ENCODE measurements at places on chromosomes 12 and 14.

GRCh38 chr14:47040550-47040949 is 389.0 kb upstream of the RPL10L start:
- no peak for DNase-seq

- no peak for DNase-seq
Observed at GRCh38 chr14:55052269-55052930, 953 bp downstream of the MAPK1IP1L start.

- no peak for DNase-seq
Observed at GRCh38 chr12:124607681-124608425, 40.4 kb upstream of the NCOR2 start.

DNA sequence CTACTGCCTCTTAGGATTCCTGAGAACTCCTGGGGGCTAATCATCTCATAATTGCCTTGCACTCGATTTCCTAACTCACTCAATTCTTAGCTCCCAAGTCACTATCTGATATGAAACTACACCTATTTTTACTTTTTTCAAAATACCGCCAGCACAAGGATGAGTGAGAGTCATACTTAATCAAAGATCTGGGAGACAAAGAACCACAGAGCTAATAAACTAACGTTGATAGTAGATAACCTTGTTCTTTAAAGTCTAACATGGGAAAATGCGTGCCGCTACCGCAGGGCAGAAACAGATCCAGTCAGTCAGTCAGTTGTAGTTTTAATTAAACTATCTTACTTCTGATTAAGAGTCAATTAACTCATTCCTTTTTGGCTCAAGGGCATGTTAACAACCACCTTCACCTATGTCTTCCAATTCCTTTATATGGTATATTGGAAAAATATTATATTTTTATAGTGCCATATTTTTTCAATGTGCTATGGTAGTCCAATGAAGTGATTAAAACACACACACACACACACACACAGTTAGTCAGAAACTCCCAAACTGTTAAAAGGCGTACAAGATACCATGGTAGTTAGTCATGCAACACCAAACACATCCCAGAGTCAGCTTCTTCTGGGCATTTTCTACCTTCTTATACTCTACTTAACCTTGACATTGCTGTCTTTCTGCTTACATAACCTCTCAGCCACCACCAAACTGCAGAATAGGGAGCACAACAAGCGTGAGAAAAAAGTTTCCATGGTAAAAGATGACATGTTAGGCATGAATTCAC is 114.0 kb downstream of the KLHL28 start:
- no peak for DNase-seq

- no peak for DNase-seq
Observed at GRCh38 chr14:93121030-93121834, 5.5 kb upstream of the ITPK1 start.

- DNase-seq = no peak
Observed at GRCh38 chr12:124736115-124737039, 127.3 kb downstream of the SCARB1 start.

GRCh38 chr14:68770553-68771286 is 22.1 kb downstream of the ZFP36L1 start:
- DNase-seq = no peak

DNA sequence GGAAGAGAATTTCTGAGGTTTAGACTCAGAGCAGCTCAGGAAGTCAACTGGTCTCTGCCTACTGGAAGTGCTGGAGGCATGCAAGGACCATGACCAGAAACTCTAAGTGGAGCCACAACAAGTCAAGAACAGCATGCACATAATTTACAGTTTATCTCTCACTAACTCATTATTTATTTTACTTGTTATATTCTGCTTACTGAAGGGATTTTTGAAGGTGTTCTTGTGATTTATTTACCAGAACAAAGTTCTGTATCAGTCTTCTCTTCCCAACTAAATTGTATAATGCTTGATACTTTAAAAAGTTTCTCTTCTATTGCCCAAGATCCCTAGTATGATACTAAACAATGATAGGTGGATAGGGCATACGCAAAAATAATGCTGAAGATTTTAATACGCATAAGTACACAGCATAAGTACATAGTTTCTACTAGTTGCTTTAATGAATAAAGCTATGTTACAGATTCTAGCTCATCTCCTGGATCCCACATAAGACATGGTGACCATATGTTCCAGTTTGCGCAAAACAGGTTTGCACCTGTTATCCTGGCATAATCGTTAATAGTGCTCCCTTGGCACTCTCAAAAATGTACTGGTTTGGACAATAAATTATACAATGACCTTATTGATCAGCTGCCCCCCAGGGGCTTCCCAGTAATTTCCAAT is 11.6 kb upstream of the SPTB start:
- DNase-seq = no peak

- no peak for DNase-seq
Observed at GRCh38 chr14:32212833-32213232, 9.8 kb upstream of the RNU6-8 start.

DNA sequence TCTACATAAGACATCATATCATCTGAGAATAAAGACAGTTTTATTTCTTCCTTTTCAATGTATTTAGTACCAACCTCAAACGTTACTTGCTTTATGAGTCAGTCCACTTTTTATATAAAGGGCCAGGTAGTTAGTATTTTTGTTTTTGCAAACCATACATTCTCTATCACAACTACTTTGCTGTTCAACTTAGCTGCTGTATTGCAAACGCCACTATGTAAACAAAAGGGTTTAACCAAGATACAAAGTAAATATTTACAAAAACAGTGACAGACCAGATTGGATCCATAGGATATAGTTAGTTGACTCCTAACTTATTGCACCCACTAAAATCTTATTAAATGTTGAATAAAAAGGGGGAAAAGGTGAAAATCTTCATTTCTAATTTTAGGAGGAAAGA is 87.7 kb upstream of the FOXG1 start:
- DNase-seq = no peak

DNA sequence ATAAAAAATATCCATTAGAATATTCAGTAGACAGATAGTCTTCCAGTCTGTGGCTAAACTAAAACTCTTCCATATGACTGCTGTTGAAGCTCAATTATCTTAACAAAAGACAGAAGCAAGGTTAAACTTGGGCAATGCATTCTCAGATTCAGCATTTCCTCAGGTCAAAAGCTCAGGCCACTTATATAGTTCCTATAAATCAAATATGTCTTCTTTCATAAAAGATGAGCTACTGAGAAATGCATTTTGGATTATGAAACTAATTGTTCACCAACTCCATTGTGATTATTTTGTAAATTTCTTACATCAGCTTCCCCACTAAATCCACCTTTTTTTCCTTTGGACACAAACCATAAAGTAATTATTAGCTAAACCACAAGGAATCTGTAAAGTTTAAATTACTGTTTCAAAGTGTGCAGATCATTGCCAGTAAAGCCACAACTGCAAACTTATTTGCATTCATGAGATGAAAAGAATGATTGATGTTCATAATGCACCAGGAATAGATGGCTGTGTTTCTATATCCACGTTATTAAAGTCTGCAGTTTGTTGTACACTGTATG is 224.4 kb downstream of the FBXL14 start:
- DNase-seq = no peak

GRCh38 chr12:70660620-70661219 is 23.5 kb upstream of the PTPRB start:
- DNase-seq = no peak

- no peak for DNase-seq
Observed at GRCh38 chr12:120102189-120103043, 14.1 kb downstream of the RAB35 start.

GRCh38 chr12:32440120-32440865 is 40.9 kb downstream of the FGD4 start:
- DNase-seq = no peak

GRCh38 chr12:113461666-113462065 is 10.0 kb downstream of the LHX5 start:
- no peak for DNase-seq

DNA sequence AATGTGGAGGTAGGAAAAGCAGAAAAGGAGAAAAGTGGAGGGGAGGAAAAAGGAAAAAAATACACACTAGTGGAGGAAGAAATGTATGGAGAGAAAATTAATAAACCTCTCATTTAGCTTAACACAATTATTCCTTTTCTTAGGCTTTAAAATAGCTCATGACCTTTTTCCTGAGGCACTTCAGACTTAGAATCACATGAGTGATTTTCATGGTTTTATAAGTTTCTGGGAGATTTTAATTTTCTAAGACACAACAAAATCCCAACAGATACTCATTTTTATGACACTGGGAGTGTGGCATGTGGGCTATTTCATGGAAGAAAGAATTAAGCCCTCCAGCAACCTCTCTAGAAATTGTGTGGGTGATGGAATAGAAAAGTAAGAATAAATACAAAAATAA is 214.7 kb downstream of the CPNE8 start:
- no peak for DNase-seq

GRCh38 chr14:87041290-87042020 is 951.5 kb downstream of the GALC start:
- no peak for DNase-seq

DNA sequence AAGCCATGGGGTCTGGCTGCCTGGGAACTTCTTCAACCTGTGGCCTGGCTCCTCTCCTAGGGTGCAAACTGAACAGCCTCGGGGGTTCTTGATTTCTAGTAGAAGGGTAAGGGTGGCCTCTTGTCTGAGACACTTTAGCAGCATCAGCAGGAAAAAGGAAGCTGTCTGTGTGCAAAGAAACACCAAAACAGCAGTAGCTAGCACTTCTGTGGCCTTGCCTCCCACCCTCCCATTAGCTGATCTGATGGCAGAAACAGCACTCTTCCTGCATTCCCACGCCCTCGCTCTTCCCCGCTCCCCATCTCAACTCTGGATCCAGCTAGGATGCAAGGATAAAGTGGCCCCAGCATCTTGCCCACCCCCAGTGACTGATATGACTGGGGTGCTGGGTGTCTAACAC is 20.7 kb downstream of the SLC7A8 start:
- DNase-seq = no peak

DNA sequence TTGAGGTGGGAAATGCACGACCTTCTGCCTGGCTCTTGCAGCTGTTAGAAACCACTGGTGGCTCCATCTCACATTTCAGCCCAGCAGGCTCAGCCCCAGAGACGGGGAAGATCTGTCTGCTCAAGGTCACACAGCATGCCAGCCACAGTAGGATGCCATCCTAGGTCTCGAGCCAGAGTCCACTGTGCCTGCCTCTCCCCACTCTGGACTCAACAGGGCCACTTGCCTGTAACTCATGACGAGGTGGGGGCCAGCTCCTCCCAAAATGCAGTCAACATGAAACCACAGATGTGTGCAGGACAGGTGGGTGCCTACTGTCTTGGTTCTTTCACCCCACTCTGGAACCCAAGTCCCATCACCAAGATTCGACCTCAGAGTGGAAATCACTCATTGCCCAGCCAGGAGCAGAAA is 23.2 kb downstream of the BCL11B start:
- DNase-seq = no peak

GRCh38 chr12:14784471-14784870 is 18.8 kb downstream of the WBP11 start:
- no peak for DNase-seq

- no peak for DNase-seq
Observed at GRCh38 chr12:20077618-20078017, 290.7 kb upstream of the PDE3A start.

DNA sequence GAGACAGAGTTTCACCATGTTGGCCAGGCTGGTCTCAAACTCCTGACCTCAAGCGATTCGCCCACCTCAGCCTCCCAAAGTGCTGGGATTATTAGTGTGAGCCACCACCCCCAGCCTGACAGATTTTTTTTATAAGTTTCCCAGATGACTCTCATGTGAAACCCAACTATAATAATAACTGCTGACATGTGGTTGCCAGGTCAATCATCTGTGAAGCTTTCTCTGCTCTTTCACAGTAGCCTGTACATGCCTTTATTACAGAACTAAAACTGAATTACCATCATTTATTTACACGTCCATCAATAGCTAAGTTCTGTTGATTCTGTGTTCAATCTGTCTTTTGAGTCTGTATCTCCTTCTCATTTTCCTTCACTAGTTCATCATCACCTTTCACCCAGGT is 218.5 kb downstream of the RPS29 start:
- DNase-seq = no peak

DNA sequence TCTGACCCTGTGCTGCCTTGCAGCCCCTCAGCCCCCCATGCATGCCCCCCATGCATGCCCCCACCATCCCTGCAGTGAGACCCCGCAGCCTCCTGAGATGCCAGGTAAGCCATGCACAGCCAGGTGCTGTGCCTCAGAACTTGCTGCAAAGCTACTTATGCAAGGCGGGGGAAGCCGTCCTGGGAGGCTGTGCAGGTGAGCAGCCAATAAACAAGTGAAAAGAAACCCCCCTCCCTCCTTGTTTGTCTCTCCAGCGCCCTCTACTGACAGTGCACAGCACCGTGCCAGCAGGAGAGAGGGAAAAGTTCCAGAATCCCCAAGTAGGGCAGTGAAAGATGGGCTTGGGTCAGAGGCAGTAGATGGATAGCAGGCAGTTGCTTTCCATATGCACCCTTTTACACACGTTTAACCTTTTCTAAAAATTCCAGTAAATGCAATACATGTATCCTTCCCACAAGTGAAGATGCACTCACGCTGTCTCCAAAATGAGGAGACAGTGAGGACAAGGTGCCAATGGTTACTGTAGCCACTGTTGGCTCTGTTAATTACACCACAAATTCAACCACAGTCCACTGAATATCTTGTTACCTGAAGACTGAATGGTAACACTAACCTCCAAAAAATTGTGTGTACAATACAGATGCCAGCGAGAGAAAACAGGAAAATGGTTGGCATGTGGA is 18.0 kb downstream of the TNFAIP2 start:
- DNase-seq = no peak

- DNase-seq = no peak
Observed at GRCh38 chr12:66008985-66009384, 121.6 kb downstream of the LLPH start.

GRCh38 chr14:22801716-22802115 is 13.5 kb downstream of the SLC7A7 start:
- no peak for DNase-seq

DNA sequence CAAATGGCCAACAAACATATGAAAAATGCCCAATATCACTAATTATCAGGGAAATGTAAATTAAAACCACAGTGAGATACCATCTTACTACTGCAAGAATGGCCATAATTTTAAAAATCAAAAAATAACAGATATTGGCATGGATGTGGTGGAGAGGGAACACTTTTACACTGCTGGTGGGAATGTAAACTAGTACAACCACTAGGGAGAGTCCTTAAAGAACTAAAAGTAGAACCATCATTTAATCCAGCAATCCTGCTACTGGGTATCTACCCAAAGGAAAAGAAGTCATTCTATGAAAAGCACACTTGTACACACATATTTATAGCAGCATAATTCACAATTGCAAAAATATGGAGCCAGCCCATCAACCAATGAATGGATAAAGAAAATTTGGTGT is 459.7 kb downstream of the GXYLT1 start:
- DNase-seq = no peak

GRCh38 chr14:70454731-70455130 is 2.8 kb downstream of the ADAM21 start:
- no peak for DNase-seq

DNA sequence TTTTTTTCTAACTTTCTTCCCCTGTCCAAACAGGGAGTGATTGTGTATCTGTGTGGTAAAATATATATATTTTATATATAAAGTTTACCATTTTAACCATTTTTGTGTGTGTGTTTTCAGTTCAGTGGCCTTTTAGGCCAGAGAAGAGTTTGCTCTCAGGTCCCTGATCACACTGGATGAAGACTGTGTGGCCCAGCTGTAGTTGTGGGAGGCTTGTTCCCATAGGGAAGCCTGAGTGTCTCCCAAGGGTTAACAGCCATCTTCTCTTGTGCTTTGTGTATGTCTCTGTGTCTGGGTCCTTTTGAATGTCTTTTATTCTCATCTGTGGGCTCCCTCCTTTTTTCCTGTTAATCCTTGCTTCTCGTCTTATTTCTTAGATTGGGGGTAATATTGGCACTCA is 23.4 kb downstream of the CGRRF1 start:
- no peak for DNase-seq

GRCh38 chr12:77382096-77382742 is 316.9 kb upstream of the E2F7 start:
- no peak for DNase-seq
